Esophagus mucosa (tissue), 1 donor: ENCODE measurements at places on chromosomes 2 and 18. TPM values are rescaled to one million over a fixed set of nuclear protein-coding genes. Genes with fewer than 3 reads are reported as not detected.

GRCh38 chr2:222504191-222504590 is 79.8 kb downstream of the SGPP2 start:
- ATAC-seq: peak; percentile 37

DNA sequence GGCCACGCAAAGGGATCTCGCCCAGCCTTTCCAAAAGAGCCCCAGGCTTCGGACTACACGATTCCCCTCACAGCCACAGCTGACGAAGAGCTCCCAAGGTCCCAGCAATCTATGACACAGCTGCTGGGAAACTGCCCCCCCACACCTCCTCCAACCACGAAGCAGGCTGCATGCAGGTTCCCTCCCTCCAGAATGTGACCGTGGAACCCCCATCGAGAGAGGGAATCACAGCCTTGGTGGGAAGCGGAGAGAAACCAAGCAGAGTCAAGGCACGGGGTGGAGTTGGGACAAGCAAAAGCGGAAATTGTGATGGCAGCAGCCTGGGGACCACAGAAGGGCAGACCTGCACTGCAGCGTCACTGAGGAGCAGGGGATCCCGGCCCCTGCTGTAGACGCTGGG is 50.3 kb downstream of the KCNF1 start:
- ATAC-seq: no peak

DNA sequence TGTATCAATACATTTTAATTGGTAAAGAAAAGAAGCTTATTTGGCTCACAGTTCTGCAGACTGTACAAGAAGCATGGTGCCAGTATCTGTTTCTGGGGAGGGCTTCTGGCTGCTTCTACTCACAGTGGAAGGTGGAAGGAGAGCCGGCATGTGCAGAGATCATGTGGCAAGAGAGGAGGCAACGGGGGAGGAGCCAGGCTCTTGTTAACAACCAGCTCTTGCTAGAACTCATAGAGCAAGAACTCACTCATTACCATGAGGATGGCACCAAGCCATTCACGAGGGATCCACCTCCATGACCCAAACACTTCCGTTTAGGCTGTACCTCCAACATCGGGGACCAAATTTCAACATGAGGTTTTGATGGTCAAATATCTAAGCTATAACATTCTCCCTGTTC is 7.5 kb downstream of the PARD6G start:
- no peak for ATAC-seq

GRCh38 chr2:584863-585823 is 92.1 kb downstream of the TMEM18 start:
- no peak for ATAC-seq

DNA sequence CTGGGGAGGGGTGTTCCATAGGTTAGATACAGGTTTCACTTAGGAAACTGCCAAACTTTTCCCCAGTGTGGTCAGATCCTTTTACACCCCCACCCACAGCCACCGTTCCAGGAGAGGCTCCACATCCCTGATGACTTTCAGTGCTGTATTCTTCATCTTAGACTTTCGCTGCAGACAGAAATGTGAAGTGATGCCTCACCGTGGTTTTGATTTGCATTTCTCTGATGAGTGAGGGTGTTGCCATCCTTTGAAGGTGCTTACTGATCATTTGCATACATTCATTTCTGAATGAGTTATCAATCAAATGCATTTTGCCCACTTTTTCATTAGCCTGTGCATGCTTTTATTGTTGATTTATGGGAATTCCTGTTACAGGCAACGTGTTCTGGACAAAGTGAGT is 14.9 kb downstream of the COPS9 start:
- ATAC-seq: no peak

- no peak for ATAC-seq
These were observed 161.0 kb downstream of the BARD1 start for GRCh38 chr2:214648520-214648919.

DNA sequence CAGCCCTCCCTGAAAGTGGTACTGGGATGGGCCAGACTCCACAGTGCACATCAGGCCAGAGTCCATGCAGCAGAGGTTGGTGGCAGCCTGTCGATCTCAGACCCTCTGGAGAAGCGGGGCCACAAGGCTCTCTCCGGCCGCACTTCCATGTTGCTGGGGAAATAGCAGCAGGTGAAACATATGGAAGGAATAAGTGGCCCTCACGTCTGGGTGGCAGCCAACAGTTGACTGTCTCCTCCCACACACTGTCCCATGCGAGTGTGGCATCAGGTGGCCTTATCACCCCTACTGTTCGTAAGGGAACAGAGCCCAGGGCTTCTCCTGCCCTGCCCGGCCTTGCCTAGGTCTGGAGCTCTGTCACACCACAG is 58.1 kb upstream of the FOSL2 start:
- ATAC-seq: no peak

Gene SERPINB11
- 7.1 TPM for total RNA-seq

Gene CRYGC
- total RNA-seq: not detected

Gene HOXD1
- 0.16 TPM for total RNA-seq

Gene RTP5
- total RNA-seq: not detected

Gene CIB4
- not detected for total RNA-seq
